GM12864 (cell line): ENCODE measurements at places on chromosomes 6 and 20.
A peak's percentile ranks its signal among the peaks of the same experiment; 100 is the strongest.

DNA sequence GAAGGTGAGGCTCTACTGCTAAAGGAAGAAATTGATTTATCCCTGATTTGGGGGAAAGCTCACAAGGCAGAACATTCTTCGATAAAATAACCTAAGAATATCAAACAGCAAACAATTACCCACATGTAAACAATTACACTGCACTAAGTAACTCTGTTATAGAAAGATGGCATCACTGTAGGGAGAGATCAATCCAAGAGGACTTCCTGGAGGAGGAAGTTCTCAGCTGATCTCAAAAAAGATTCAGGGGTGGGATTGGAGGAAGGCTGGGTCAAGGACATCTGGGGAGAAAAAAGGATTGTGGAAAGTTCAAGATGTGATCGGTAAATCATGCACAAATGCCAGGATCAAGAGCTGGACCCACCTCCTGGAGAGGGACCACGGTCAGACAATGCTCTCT, 361.0 kb upstream of the SULF2 start:
- no peak for DNase-seq

GRCh38 chr20:63625771-63626423, 1.0 kb downstream of the GMEB2 start:
- no peak for DNase-seq

DNA sequence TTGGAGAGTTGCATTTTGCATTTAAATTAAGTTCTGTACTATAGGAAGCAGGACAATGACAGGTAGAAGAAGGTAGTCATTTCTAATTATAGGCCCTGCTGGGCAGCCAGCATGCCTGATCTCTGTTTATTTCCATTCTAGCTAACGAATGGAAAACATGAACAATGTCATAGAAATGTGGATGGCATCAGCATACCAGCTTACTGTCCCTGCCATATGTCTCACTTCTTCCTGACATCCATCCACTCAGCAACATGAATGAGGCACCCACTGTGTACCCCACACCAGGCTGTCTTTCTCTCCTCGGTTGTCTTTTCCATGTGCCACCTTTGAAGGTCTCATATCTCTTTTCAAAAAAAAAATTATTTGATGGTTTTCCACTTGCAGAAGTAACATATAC, 11.1 kb downstream of the ADTRP start:
- DNase-seq: no peak

GRCh38 chr6:144347448-144347759, 62.3 kb downstream of the UTRN start:
- DNase-seq: no peak

DNA sequence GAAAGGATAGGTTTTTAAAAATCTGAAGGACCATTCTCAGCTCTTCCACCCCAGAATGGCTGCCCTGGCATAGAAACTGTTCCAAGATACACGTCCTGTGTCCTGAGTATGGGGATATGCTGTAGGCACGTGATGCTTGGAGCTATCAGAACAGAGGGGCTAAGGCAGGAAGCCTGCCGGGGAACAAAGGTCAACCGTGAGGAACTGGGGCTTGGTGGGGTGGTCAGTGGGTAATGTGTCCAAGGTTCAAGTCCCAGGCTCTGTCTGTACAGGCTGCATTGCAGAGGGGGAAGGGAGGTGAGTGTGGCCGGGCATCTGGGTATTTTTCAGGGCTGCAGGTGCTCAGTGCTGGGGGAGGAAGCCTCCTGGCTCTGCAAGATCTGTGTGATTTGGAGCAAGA, 479.6 kb upstream of the CHD6 start:
- no peak for DNase-seq

DNA sequence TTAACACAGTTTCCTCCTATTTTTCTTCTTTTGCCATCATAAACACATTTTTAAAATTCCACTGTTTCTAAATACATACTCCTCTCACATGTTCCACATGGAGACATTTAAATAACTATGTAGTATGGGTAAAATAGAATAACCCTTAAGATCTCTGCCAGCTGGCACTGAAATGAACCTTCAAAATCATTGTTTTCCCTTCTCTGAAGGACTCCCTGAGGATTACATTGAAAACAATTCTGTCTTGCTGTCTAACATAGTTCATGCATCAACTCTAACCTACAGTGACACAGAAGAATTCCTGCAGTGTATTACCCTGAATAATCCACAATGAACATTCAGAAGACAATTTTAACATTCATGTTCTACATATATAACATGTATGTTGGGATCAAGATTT, 1361.8 kb upstream of the CITED2 start:
- DNase-seq: no peak

GRCh38 chr6:28368522-28368921, 18.8 kb downstream of the ZKSCAN3 start:
- peak; percentile 57 for DNase-seq

DNA sequence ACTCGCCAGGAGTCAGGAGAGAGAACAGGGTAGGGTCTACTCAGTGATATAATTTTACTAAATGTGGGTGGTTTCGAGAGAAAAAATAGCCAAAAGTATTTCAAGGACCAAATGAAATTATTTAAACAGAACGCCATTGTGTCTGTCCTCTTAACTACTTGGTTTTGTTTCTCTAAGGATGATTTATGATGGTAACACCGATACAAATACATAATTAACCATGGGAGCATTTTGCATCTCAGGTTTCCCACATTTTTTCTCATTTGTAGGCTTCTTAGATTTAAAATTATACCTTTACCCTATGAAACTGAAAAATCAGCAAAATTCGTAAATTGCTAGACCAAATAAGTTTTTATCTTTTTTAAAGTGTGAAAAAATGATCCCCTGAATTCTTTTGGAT, 188.2 kb downstream of the ZFP64 start:
- DNase-seq: no peak

DNA sequence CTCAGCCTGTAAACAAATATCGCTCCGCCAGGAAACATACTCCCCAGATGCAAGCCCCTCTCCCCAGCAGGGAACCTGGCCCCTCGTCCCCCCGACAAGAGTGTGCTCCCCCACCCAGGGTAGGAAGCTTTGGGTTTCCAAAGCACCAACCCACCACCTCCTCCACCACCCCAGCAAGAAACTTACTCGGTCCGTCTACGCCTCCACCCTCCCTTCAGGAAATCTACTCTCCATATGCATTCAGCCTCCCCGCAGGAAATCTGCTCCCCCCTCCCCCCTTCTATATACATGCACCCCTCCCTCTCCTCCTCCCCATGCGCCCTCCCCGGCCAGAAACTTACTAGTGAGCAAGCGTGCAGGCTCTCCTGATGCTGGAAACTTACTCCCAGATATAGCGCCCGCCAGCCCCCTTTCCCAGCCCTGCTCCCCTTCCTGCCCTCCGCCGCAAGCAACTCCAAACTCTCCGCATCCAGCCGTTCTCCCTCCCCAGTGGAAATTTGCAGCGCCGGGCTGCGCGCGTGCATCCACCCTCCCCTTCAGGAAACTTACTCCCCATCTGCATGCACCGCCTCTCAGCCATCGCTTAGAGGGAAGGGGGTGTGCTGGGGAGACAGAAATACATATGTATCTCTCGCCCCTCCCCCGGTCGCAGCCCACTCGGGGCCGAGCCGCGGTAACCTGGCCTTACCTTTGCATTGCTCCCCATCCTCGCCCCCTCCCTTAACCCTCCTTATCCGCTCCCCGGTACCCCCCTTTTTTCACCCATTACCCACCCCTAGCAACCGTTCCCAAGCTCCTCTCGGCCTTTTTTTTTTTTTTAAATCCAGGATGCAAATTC, at the start of gene TRERF1:
Gene TRERF1, minus strand, starts transcription at position 594 of the 838 bp plus-strand sequence. CDS start 182,336 bp downstream, outside the sequence.
- DNase-seq: peak; percentile 67

DNA sequence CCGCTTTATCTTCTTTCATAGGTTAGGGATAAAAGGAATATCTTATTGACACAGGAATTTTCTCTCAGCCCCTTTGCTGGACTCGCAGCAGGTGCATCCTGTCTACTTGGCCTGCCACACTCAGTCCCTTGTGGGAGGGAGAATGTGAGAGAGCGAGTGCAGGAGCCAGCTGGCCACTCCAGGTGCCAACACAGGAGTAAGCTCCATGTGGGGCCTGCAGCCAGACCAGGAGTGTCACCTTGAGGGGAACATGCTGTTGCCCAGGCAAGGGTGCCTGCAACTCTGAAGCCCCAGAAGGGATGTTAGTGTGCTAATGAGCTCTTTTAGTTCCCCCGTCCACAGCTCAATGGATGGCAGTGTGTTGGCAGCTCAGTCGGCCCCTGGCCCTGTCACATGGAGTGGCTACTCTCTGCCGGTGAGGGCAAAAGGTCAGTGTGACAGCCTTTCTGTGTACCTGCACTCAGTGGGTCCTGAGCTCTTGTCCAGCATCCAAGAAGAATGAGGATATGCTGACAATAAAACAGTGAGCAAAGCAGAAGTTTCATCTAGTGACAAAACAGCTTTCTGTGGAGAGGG, 57.1 kb downstream of the CRYBG1 start:
- DNase-seq: no peak

DNA sequence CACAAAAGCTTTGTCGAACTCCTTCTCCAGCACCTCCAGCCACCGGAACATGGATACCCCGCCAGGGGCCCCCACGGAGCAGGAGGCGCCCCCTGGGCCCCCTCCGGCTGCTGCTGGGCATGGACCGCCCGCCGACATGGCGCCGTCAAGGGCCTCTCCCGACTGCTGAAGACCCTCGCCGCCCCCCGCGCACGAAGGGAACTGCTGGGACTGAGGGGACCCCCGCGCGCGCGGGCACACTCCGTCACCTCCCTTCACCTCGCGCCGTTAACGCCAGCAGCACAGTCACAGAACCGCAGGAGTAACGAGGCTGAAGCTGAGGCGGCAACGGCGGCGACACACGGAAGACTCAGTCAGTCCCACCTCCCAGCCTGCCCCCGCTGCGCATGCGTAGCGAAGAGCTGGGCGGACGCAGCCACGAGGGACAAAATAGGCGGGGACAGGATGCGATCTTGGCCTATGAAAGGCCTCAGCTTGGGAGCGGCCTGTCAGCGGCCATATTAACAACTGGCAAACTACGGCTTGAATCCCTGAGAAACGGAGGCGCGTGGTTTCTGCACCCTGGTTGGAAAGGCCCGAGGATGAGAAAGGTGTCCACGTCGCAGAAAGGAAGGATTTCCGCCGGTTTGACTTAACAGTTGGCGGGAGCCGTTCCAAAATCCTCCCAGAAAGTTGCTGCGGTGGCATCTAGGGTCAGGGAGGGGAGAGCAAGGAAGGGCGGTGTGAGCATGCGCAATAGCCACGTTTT, at the start of gene GOPC:
Gene GOPC, minus strand, starts transcription at position 361 of the 748 bp plus-strand sequence. Its CDS starts 223 bp downstream, at position 138.
- peak; percentile 94 for DNase-seq

DNA sequence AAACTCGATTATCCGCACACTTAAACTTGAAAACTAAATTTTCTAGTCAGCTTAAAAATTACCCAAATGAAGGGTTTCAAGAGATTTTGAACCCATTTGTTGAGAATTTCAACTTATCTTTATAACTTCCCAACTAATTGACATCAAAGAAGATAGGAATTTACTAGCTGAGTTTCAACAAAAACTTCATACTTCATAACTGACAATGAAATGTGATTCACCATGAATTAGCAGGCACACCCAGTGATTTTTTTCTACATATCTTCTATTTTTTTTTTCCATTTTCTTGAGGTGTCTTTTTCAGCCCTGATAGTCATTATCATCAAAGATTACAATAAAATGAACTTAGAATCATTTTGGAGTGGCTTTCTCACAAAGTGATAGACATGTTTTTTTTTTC, 26.7 kb downstream of the TNFAIP3 start:
- DNase-seq: no peak

DNA sequence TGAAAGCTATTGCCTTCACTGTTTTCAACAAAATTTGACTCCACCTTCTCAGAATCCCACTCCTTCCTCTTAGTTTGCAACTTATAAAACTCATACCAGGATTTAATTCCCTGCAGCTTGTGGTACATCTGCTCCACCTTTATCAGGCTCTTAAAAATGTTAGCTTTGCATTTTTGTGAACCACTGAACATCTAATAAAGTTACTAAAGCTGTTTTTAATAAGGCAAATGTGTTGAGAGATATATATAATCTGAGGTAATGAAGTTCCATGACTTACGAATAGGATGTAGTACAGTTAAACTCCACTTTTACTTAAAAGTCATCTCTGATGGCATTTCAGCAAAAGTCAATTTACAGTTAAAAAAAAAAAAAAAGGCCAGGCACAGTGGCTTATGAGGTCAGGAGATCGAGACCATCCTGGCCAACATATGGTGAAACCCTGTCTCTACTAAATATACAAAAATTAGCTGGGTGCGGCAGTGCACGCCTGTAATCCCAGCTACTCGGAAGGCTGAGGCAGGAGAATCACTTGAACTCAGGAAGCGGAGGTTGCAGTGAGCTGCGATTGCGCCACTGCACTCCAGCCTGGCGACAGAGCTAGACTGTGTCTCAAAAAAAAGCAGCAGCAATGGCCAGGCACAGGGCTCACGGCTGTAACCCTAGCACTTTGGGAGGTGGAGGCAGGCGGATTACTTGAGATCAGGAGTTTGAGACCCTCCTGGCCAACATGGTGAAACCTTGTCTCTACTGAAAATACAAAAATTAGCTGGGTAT, 106.2 kb downstream of the KIF13A start:
- DNase-seq: no peak

GRCh38 chr6:123769431-123769830, 34.2 kb upstream of the NKAIN2 start:
- DNase-seq: no peak

GRCh38 chr6:136347847-136348246, 58.2 kb upstream of the BCLAF1 start:
- DNase-seq: no peak

DNA sequence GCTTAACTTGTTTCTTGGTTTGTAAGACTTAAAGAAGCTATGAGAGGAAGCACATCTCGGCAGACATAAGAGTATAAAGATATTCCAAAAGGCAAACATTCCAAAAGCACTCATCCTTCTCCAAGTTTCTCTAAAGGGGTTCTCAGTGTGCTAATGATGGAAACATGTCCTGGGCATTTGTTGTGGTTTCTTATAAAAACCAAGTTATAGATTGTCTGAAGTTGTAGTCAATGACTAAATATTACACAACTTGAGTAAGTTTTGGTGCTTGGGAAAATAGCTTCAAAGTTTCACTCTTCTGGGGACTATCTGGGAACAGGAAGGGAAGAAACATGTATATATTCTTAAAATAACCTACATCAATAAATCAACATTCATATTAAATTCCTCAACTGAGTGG, 128.3 kb upstream of the TBX18 start:
- DNase-seq: no peak

- no peak for DNase-seq
Measured at GRCh38 chr6:14903176-14904038, 342.5 kb upstream of the JARID2 start.

- DNase-seq: no peak
Measured at GRCh38 chr6:137265561-137266308, 46.5 kb upstream of the IFNGR1 start.

GRCh38 chr20:45347297-45347935, 808 bp downstream of the SDC4 start:
- no peak for DNase-seq
